ENCODE measurements at places on chromosomes 11 and 22.

GRCh38 chr11:128135451-128135850 lies 451.9 kb downstream of the ETS1 start:
- DNase-seq, result no peak

- DNase-seq, result no peak
These were observed 127.2 kb downstream of the SHANK2 start for GRCh38 chr11:71125150-71125549.

DNA sequence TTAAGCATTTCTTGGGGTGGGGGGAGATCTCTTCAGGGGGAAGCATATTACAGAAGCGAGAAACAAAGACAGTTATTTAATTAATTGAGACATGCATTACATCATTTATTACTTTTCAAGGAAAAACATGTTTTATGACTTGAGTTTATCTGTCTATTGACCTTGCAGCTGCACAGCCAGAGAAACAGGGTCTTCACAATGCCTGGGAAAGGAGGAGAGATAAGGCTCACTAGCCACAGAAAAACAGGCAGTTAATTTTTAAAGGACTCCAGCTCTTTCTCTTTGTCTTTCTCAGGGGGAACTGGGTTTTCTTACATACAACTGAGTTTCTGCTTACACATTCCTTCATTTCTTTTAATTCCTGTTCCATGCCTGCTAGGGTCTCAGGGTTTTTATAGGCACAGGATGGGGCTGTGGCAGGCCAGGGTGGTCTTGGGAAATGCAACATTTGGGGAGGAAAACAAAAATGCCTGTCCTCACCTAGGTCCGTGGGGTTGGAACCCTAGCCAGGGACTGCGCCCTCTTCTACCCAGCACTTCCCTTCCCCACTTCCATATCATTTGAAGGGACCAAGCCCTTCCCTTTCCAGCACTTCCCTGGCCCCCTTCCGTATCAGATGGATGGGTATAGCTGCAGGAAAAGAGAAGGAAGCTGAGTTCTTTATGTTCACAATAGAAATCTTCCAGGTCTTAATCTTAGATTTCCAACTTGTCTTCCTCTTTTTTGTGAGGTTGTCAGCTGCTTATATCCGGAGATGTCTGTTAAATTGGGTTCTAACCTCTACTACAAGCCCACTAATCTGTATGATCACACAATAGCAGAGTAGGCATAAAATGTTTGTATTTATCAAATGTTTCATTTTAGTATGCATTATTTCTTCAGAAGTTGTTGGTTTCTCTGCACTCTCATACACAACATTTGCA lies 38.3 kb downstream of the BIRC2 start:
- DNase-seq, result no peak

- no peak for DNase-seq
These were observed 387.7 kb downstream of the TMEM135 start for GRCh38 chr11:87425391-87425790.

DNA sequence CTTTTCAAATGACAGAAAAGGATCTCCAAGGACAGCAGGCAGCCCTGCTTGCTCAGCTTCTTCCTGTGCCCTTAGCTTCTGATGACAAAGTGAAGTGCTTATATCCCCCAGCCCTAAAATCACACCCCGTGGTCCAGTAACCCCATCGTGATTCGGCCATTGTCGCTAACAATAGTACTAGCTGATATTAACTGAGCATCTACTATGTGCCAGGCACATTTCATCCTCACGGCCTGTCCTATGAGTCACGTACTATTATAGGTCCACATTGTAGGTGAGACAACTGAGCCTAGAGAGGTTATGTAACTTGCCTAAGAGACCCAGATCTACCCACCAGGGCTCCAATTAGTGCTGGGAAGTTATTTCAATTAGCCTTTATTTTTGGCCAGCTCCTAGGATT lies 6.1 kb downstream of the SCN4B start:
- no peak for DNase-seq

Data from activated naive CD4-positive, alpha-beta T cell treated with anti-CD3 and anti-CD28 coated beads for 36 hours (primary cell).